Left lung (tissue), 14 donors: ENCODE measurements at places on chromosomes 3 and 15. TPM values are rescaled to one million over a fixed set of nuclear protein-coding genes. Genes with fewer than 3 reads are reported as not detected.

Gene SPINT1
- total RNA-seq, result 102 TPM

DNA sequence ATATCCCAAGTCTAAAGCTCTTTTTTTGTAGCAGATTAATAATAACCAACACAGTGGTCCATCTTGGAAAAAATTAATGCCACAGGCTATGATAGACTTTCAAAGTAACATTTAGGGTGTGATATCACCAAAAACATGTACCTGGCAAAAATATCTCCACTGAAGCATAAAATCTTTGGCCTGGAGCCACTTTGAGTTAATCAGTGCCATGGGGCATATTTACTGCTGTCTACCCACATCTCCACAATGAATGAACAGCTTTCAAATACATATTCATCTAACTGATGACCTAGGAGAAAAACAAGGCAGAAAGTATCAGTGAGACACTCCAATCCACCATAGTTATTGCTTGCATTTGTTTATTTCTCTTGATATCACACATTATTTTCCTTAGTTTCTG lies 296.0 kb upstream of the MDFIC2 start:
- no peak for DNase-seq

DNA sequence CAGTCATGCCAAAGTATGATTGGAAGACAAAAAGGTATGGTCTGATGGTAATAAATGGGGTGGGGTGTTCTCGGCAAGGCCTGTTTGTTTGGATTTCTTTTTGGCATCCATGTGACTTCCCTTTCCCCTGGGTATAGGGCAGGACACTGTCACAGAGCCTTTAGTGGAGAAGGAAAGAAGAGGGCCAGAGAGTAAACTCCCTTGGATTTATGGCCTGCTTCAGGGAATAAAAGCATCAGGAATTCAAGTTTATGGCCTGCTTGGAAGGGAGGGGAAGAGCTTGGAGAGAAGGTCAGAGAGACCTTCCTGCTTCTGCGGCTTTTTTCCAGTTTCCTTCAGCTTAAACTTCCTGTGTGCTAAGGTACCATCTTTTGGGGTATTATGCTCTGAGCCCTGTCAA lies 179.4 kb upstream of the ADAMTS9 start:
- DNase-seq, result no peak

DNA sequence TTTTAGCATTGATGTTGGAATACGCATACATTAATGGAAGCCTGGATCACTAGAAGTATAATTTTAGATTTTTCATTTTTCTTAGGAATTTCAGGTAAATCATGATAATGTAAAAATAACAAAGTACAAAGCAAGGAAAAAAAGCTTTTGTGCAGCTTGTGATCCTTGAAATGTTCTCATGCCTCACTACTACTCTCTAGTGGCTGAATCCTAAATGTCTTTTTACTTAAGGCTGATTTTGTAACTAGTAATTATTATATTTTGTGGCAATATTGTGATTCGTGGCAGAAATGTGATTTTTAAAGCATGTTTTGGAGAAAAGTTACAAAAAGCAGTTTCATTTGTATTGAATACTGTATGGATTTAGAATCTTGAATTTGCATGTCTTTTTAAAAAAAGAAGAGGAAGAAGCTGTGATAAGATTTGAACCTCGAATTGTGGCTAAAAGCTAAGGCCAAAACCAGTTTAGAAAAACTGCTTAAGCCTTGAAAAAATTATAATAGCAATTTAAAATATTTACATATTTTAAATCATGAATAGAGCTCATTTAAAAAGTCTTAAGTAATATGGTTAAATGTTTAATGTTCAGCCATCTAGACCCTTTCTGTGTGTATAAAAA lies 39.0 kb downstream of the U2SURP start:
- DNase-seq, result peak; percentile 14
